Stimulated activated naive CD4-positive, alpha-beta T cell (primary cell): ENCODE measurements at places on chromosomes 12 and 14.

DNA sequence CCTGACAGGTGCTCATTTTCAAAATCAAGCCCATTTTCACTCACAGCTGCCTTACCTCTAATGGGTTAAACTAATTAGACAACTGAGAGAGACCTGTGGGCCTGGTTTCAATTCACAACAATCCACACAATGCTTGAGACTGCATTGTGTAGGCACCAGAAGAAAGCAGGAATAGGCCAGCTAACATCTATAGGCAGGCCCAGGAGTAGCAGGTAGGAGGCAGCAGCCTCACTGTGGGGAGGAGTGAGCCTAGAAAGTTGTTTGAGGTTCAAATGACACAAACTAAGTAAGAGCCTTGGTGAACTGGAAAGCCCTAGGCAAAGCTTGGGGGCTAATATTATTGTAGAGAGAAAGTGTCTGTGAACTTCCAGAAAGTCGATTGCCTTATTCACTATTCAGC lies 289.5 kb upstream of the CCDC196 start:
- no peak for DNase-seq

DNA sequence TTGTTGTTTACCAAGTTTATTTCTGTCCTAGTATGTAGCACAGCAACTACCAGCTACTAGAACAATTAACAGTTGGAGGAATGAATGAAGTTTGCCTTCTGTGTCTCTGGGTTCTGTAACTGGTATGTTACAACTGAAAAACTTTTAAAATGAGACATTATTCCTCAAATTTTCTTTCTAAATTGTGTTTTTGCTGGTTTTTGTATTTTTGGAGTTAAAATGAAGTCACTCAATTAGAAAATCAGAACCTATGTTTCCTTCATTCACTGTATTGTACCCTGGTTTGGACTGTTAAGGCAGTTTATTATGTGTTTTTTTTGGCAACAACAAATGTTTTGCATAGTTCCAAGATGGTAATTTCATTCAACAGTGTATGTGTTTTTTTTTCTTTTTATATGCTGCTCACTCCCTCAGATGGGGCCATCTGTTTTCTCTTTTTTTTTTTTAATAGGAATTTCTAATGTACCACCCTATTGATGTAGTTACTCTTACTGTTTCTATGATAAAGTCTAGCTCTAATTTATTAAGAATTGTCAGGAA lies 30.2 kb upstream of the EVL start:
- DNase-seq: no peak

DNA sequence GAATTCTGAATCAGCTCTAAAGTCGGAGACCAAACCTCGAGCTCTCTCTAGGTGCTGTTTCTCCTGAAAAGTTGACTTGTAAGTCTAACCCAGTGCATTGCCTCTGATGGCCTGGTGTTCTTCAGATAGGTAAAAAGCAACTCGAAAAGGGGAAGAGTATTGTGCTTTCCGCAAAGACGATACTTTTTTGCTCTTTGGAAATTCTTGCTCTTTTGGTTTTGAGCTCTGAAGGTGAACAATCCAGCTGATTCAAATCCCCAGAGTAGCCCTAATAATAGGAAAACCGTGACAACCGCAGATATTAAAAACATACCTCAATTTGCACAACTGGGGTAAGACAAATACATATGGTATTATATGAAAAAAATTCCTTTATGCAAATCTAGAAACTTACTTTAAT lies 447.4 kb downstream of the RAD51B start:
- no peak for DNase-seq

DNA sequence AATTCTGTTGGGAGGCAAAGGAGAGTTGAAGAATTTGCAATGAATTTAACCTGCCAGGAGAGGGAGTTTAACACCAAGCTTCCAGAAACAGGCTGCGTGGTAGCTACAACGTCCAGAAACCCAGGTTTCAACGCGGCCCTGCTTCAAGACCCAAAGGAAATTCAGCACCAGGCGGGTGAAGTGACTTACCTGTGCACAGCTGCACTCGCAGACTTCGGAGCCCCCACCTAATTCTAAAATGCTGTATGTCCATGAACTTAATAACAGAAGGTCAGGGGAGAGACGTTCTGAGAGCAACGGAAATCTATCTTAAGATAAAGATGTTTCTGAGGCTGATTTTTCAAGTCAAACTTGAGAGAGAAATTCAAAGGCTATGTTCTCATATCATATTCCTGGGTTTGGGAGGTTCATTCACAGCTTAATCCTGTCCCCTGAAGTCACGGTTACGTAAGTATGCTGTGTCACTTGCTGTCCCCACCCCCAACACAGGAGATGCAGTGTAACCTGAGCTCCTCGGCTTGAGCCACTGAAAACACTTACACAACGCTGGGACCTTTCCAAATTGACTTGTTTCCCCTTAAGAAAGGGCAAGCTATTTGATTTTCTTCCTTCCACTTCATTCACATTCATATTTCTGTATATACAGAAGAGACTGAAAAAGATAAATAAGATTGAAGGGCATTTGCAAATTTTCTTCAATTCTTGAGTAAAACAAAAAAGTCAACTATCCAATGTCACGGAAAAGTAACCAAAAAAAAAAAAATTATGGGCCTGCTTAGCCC lies 22.7 kb downstream of the CLIP1 start:
- DNase-seq: peak; percentile 40

- DNase-seq: no peak
These were observed 92.7 kb upstream of the DNM1L start for GRCh38 chr12:32586390-32586789.

DNA sequence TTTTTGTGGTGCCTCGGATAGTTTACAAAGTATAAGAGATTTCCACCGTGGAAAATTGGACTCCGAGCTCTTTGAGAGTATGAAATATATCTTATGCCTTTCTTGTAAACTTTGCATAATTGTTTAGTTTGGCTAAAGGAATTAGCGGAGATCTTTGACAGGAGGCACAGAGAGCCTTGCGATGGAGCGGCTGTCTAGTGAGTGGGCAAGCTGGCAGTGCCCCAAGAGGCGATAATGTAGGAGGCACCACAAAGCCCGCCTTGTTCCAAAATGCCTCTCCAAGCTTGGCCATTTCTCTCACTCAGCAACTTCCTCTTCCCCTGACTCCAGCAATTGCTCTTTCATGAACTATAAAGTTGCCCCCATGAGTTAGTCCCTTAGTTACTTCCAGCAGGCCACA lies 270.1 kb upstream of the PRICKLE1 start:
- DNase-seq: no peak

DNA sequence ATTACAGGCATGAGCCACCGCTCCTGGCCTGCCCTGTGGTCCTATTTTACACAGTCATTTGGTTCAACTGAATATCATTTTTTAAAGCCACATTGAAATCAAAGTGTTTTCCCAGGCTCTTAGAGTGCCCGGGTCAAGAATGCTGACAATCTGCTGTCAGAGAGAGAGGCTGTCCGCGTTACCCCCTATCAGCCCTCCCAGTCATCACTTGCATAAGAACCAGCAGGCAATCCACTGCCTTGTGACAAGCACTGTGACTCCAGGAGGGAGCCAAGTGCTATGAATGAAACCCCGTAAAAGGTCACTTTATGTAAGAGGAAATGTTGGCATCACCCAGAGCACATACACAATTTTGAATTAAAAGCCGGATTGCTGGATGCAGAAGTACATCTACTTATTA lies 13.5 kb downstream of the PHLDA1 start:
- DNase-seq: no peak

DNA sequence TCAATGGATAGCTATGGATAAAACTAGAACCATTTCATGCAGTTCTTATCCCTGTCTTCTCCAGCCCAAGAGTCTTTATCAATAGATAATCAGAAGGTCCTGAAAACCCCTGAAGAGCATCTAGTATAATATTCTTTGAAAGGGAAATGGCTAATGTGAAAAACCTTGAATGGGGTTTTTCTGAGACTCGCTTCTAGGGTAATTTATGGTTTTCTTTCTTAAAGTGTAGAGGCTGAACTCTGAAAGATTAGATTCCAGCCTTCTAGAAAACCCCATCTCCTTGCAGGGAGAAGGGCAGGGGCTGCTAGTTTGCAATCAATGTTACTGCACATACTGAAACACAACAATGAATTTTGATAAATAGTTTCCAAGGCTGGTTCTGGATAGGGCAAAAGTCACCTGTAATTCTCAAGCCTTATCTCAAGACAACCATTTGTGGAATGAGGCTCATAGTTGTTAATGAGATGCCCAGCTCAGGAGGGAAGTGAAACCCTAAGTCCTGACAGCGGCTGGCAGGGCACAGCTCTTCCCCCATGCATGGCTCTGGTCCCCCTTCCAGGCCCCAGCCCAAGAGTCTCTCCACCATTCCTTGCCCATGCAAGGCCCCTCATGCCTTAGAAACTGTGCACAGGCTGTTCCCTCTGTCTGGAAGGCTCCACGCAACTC lies 33.7 kb upstream of the PYGL start:
- no peak for DNase-seq

GRCh38 chr12:69602954-69603353 lies 7.8 kb downstream of the LRRC10 start:
- DNase-seq: no peak

- no peak for DNase-seq
These were observed 431.2 kb upstream of the PDE3A start for GRCh38 chr12:19937161-19937560.

DNA sequence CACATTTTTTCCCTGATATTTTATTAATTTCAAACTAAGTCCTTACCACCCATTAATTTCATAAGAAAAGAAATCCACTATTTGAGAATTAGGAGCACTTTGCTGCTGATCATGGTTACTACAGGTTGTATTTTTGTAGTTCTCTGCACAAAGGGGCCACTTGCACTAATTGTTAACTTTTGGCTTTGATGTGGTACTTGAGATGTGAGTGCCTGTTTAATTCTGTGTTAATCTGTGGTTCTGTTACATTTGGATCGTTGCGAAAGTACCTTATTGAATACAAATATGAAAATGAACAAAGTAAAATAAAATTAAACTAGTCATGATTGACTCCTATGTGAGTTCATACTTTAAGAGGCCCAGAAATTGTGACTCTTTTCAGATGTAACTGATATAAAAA lies 374.9 kb upstream of the RGS6 start:
- no peak for DNase-seq
